ENCODE measurements at places on chromosomes 7 and 10.

GRCh38 chr10:48898426-48898825 is 41.2 kb downstream of the LRRC18 start:
- no peak for DNase-seq

DNA sequence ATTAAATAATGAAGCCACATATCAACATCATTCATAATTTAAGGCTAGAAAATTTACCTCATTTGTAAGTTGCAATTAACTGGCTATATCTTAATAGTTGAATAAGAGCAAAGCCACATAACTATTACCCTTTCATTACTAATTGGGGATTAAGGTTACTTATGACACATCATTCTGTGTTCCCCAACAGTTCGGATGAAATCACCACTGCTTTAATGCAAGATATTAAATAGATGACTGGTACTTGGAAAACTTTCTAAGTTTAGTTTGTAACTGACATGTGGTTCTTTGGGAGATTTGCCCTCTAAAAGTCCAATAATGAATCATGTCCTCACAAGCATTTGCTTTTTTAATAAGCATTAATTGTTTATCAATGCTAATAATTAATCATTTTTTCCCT is 109.1 kb downstream of the MTERF1 start:
- DNase-seq: no peak

- DNase-seq: no peak
Measured at GRCh38 chr10:44178856-44179255, 206.0 kb downstream of the CXCL12 start.

DNA sequence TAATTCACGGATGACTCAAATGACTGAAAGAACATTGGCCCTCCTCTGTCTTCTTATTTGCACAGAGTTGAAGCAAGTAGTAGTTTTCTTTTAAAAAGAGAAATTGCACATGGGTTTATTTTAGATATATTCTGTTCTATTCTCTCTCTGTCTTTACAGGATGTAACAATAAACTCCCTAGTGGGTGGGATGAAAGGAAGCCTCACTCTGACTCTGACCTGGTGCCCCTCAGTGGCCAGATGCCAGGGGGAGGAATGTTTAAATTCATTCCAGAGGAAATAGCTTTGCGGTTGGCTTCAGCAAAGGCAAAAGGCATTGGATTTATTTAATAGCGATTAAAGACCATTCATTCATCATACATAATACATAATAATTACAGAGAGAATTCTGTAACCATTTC is 156.4 kb upstream of the MTPN start:
- no peak for DNase-seq

Data from stimulated activated CD8-positive, alpha-beta memory T cell treated with anti-CD3 and anti-CD28 coated beads, Interleukin-4, amount 100 ng/mL, for 1 hour (primary cell).